ENCODE measurements at places on chromosomes 12 and 14.

DNA sequence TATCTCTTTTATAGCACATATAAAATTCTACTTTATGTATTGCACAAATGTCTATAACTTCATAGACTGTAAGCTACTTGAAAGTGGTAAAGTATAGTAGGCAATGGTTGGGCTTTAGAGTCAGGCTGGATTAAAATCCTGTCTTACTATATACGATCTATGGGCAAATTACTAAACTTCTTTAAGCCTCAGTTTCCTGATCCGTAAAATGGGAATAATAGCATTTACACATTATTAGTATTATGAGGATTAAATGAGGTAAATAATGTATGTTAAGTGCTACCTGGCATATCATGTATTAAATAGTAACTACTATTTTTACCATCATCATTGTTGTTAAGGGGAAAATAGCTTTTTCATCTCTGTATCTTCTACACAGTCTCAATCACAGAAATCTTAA, 14.4 kb downstream of the POLE2 start:
- no peak for DNase-seq

- DNase-seq, result no peak
These were observed 21.1 kb downstream of the KRT18 start for GRCh38 chr12:52969828-52970569.

DNA sequence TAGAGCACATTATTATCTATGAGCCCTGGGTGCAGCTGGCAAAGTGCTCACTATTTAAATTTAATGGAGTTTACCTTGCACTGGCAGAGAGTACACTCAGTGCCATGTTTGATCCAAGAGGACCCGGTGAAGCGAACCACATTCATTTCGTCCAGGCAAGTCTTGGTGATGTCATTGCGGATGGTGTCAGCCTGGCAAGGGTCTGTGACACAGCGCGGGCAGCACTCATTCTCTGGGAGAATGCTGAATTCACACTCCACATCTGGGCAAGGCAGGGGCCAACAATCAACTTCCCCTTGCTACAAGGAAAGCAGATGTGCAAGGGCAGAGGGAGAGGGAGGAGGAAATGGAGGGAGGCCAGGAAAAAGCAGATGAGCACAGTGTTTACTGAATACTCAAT, 356.2 kb downstream of the NELL2 start:
- no peak for DNase-seq

DNA sequence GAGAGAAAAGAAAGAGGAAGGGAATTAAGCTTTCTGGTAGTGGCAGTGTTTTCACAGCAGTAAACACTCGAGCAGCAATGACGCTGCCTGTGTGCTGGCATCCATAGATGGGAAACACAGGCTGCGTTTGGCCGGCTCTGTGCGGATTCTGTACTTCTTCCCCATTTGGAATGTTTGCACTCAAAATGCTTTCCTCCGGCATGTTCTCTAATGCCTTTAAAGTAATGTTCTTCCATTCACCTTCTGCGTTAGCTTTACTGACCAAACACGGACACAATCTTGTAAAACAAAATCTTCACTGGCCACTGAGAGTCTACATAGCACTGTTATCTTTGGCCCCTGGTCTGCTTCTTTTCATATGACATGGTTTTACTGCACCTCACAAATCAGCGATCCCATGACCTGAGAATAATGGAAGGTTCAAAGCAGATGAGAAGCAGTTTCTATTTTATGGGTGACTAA, 31.4 kb downstream of the DCP1B start:
- DNase-seq, result no peak

- peak; percentile 63 for DNase-seq
These were observed 141.5 kb downstream of the CAND1 start for GRCh38 chr12:67410667-67411067.

DNA sequence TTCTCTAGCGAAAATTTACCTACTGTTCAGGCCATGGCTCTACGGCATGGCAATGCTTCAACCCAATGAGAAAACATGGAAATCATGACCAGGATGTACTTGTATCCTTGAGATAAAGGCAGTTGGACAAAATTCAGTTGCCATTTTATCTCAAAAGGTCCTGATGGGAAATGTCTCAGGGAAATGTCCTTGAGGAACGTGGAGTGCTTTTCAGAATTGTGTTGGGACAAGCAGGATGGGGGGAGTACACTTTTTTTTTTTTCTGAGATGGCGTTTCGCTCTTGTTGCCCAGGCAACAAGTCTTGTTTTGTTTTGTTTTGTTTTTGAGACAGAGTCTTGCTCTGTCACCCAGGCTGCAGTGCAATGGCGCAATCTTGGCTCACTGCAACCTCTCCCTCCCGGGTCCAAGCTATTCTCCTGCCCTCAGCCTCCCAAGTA, 86.8 kb upstream of the EIF5 start:
- DNase-seq, result no peak
